Stimulated activated CD4-positive, alpha-beta T cell treated with anti-CD3 and anti-CD28 coated beads, Interleukin-15, amount 100 ng/mL, for 1 hour (primary cell): ENCODE measurements at places on chromosomes 16 and 17.

DNA sequence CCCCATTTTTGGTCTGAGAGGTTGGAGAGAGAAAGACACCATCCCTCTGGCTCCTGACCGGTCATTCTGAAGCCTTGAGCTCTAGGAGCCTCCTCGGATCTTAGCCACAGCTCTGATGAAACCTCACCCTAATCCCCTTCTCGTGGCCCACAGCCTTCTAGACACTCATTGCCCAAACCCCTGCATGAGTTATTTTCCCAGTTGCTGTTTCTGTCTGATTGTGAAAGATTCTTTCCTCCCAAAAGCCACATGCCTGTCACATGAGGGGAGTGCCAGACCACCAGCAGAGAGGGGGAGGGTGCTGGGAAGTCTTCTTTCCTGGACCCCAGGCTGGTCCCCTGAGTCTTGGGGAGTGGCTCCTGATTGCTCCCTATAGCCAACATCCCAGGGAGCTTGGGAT lies 17.6 kb upstream of the ABR start:
- DNase-seq, result no peak

DNA sequence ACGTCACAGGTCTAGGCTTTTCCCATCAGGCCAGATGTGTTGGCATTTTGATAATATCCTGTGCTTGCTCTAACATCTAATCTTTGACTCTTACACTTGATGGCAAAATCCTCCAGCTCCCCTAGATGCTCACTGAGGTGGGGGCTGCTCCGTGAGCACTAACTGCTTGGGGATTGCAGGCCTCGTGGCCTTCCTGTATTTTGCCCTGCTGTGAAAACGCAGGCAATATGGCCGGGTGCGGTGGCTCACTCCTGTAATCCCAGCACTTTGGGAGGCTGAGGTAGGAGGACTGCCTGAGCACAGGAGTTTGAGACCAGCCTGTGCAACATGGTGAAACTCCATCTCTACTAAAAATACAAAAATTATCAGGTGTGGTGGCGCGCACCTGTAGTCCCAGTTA lies 9.7 kb upstream of the MLKL start:
- DNase-seq, result no peak

GRCh38 chr17:66349521-66350254 lies 47.3 kb downstream of the PRKCA start:
- no peak for DNase-seq

GRCh38 chr17:75064867-75065561 lies 18.0 kb downstream of the KCTD2 start:
- DNase-seq, result no peak

DNA sequence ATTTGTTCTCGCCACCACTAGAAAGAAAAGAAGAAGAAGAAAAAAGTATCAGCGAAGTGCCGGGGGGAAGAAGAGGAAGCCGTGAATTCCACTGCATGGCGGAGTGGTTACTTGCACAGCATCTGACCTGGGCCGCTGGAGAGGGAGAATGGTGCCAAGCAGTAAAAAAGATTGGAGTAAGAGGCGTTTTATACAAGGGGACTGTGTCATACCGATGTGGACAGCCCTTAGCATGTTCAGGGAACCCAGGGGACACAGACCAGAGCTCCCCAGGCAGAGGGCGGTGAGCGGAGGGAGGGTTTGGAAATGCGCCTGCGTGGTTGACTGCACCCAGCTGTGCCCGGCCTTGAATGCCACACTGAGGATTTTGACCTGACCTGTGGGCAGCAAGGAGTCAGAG lies 52.8 kb downstream of the PLXDC1 start:
- DNase-seq, result no peak

- no peak for DNase-seq
Observed at GRCh38 chr17:57356153-57356718, 99.9 kb downstream of the MSI2 start.
